ENCODE measurements at places on chromosomes 3 and 15.
A peak's percentile ranks its signal among the peaks of the same experiment; 100 is the strongest.

- DNase-seq, result peak; percentile 68
Observed at GRCh38 chr3:170977949-170978745, 48.4 kb downstream of the SLC2A2 start.

- peak; percentile 61 for DNase-seq
Observed at GRCh38 chr3:188434594-188434993, 280.6 kb downstream of the LPP start.

DNA sequence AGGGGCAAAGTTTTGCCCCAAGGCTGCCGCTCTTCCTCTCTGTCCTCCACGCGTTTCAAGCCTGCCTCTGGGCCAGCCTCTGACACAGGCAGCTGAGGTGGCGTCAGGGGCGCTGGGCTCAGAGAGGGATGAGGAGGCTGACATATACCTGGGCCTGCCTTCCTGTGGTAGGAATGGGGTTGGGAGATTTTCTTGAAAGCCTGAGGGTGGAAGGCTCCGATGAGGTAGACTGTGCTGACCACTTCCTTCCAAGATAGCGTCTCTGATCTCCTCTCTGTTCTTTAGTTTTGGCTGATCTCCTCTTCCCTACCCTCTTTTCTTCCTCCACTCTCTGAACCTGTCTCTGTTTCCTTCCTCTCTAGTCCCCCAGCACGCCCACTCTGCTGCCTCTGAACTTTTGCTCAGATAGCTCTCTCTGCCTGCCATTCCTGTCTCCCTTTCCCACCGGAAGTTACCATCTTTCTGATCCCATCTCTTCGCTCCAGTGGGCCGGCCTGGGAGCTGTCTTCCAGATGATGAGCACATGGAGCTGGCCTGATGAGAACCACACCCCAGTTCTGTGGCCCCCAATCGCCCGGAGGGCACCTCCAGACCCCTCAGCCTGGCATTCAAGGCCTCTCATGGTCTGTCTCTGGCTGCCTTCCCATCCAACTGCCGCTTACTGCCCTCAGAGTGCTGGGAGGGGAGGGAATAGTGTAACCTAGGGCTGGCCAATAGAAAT, 32.5 kb upstream of the LCTL start:
- DNase-seq, result no peak

DNA sequence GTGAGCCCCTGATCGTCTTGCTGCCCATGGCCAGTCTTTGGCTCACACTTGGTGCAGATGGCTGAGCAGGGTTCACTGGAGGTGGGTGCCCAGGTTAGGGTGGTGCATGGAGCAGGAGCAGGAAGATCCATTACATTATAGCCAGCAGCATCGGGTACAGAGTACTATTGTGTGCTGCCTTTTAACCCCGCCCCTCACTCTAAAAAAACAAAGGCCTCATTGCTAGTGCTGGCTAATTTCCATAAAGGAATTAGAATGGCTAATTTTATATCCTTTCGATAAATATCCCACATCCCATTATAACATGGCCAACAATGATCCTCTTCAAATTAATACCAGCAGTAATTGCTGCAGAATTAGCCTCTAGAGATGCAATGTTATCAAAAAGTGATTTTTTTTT, 45.8 kb upstream of the PPP4R2 start:
- no peak for DNase-seq

- DNase-seq, result no peak
Observed at GRCh38 chr3:186418671-186419145, 56.7 kb upstream of the DGKG start.

DNA sequence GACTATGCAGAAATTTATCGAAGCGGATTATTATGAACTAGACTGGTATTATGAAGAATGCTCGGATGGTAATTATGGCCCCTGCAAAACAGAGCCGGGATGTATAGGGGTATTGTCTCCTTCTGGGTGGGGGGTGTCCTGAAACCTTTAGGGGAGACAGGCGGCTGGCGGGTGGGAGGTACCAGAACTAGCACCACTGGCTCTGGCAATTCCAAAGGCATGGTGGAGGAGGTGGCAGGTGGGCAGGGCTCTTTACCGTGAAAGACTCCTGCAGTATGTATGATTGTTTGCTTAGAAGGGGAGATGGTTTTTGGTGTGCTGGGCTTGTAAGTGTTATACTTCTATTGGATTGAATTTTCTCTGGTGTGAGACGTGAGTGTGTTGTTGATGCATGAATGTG, 58.4 kb downstream of the TRAK1 start:
- no peak for DNase-seq

GRCh38 chr15:73081321-73081958, 29.2 kb downstream of the NEO1 start:
- peak; percentile 45 for DNase-seq

- DNase-seq, result no peak
Observed at GRCh38 chr3:184618811-184619210, 57.2 kb downstream of the EPHB3 start.

DNA sequence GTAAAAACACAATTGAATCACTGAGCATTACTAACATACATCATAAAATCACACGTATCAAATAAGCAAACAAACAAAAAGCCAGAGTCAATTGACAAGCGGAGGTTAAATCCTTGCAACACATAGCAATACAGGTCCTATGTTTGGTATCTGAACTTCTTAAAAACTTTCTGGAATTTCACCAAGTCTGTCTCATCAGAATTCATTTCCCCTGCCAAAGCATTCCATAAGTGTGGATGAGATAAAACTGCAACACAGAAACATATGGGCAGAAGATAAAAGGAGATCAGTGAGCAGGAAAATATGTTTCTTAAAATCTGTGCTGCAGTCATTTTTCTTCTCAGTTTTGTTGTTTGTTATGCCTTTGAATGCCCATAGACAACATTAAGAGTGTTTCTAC, 1155.5 kb downstream of the TBL1XR1 start:
- peak; percentile 36 for DNase-seq

GRCh38 chr15:56568466-56569167, 103.7 kb upstream of the MNS1 start:
- DNase-seq, result no peak

DNA sequence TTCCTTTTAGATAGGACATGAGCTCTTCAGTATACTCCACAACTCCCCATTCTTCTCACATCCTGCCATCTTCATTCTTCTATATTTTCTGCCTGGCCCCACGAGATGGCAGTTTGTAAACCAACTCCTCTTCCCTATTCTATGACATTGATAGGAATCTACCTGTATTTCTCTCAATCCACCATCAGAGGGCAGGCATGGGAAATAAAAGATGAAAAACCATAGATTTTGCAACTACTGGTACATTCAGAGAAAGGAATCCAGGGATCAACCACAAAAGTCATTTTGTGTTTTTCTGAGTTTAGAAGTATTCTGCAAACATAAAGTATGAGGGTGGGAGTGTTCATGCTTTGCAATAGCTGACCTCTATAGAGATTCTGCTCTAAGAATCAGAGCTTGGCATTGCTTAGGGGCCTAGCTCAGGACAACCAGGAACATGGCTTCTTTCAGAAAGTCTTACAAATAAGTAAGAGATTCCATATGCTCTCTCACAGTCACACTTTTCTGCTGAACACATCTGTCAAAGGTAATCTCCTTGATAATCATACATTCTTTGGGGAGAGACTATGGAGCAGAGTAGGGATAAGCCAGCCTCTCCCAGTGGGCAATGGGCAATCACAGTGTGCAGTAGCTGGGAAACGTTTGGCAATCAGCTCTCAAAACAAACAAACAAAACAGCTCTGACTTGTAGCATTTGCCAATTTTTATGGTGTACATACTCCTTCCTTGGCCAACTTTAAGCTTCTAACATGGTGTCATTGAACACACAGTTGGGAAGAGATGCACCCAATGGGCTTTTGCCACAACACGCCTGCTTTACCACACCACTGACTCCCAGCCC, 43.1 kb upstream of the SLC25A36 start:
- peak; percentile 74 for DNase-seq

DNA sequence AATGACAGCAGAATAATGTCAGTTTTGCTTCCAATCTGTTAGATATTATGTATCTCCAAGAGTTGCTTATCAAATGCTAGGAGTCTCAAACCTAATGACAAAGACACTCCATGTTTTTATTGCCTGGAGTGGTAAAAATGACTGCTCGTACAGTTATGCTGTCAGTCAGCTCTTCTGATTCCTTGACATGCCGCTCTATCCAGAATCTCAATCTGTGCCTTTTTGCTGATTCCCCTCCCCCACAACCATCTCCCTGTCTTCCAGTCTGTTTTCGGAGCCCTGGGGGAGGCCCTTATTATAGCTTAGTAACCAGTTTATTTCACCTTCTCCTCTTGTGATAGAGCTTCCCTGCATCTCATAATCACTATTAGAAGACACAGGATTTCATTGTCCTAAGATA, 2.6 kb downstream of the MKRN2 start:
- DNase-seq, result no peak

DNA sequence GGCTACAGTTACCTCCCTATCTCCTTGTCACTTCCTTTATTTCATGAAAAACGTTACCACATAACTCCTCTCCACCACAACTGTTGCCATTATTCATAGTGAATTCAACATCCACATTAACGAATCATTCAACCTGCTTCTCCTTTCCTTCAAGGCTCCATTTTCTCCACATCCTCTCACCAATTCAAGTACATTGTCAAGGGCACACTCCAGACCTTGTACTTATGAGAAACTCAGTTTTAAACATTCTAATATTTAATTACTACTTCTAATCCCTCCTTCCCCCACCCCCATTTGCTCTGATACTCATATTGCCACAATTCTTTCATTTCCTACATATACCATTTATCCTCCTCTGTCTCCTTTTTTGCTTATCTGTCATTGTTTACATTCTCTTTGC, 871.2 kb downstream of the TUSC7 start:
- DNase-seq, result no peak

- peak; percentile 39 for DNase-seq
Observed at GRCh38 chr15:77416148-77416455, 3.8 kb downstream of the PEAK1 start.

GRCh38 chr15:90812171-90812957, 56.0 kb upstream of the FURIN start:
- DNase-seq, result no peak

DNA sequence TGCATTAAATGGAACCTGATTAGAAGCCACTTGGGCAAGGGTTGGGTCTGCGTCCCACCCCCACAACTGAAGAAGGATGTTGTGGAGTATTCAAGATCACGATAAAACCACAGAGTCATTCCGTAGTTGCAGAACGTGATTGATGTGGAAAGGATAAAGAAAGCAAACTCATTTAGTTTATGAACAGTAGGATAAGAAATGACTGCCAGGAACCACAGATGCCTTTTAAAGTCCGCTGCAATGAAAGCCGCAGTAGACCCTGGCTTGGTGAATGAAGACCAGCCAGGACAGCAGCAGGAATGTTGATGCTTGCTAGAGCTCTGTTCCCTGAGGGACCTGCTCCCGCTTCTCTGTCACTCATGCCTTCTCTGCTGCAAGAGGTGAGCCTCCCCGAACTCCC, 111.5 kb downstream of the GABRG3 start:
- DNase-seq, result no peak

- no peak for DNase-seq
Observed at GRCh38 chr3:35296533-35296932, 342.8 kb upstream of the ARPP21 start.

GRCh38 chr15:89490081-89490813, 6.1 kb downstream of the RHCG start:
- no peak for DNase-seq

DNA sequence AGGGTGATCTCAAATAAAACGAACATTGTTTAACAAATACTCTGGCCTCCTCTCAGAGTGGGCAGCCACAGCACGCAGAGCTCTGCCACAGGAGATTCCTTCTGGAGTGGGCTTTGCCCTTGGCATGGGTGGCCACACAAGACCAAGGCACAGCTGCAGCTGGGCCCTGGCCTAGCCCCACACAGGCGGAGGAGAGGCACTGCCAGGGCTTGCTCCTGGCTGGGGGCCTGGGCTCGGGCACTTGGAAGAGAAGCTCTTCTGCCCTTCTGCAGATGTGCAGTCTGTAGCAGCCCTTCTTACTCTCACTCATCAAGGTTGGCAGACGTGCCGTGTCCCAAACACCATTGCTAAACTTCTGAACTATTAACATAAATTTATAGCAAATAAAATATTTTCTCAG, 67.2 kb downstream of the CRTC3 start:
- no peak for DNase-seq

DNA sequence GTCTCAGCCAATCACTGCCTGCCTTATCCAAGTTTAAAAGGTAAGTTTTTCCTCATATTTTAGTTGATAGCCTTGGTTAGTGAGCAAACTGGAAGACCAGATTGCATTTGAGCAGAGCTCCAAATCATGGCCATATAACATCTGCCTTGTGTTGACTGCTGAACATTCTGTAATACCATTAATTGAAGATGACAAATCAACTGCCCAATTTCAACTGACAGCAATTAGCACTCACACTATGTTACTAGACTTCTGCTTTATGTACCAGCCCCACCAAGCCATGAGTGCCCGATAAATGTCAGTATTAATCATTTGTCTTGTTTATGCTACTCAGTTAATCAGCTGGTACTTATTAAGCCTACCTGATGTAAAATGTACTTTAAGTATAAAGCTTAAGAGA, 83.1 kb downstream of the CGGBP1 start:
- DNase-seq, result no peak

GRCh38 chr15:33068007-33068481, 126.5 kb downstream of the FMN1 start:
- peak; percentile 74 for DNase-seq

DNA sequence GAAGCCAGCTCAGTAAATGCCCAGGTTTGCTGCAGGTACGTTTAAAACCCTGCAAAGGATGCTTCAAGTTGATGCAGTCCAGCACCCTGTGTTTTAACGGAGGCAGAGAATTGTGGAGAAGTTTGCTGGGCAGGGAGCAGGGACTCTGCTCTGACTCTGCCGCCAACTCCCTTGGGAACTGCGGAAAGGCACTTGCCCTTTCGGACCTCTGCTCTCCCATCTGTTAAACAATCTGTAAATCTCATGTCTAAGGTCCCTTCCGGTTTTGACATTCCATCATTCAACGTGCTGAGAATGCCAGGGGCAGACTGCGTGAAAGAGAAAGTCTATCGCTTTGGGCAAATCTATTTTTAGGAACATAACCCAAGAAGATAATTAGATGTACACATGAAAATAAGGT, 184.5 kb downstream of the OPA1 start:
- DNase-seq, result no peak

GRCh38 chr3:114499976-114500375, 206.1 kb downstream of the TIGIT start:
- no peak for DNase-seq

DNA sequence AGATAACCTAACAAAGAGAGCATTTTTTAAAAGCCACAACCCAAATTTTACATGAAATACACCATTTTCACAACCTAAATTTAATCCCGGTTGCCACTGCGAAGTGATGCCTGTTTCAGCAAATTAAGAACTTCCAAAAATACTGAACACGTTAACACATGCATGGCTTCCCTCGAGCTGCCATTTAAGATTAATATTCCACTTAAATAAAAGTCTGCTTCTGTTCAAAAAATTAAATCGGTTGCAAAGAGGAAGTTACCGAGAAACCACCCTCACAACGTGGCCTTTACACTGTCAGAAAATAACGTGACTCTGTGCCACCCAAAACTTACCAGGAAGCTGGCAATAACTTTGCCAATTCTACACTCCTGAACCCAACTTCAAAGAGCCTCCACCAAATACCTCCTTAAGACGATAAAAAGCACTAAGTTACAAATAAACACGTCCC, 1.2 kb downstream of the TBL1XR1 start:
- no peak for DNase-seq
